ENCODE measurements at places on chromosomes 5 and 9.

DNA sequence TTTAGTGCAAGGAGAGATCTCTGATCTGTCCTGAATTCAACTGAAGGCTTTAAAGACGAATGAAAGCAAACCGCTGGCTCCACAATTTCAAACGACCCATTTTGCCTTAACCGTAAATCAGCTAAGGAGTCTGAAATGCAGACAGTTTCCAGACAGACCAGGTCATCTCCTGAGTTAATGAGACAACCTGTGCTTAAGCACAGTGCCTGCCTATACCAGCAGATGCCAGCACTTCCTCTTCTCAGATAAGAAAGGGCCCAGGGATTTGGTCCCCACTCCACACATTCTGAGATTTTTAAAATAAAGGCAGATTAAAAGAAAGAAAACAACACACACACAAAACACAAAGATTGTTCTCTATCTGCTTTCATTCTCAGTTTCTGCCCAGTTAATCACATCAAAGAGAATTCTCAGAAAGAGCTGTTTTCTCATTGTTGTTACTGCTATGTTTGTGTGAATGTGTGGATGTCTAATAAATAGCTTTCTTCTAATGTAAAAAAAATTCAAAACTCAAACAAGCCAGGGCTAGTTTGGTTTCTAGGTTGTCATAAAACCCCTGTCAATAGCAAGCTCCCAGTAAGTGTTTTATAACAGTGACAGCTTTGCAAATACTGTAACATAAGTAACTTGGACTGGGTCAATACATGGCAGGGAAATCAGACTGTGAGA, 157.7 kb upstream of the SLC24A2 start:
- DNase-seq: no peak

DNA sequence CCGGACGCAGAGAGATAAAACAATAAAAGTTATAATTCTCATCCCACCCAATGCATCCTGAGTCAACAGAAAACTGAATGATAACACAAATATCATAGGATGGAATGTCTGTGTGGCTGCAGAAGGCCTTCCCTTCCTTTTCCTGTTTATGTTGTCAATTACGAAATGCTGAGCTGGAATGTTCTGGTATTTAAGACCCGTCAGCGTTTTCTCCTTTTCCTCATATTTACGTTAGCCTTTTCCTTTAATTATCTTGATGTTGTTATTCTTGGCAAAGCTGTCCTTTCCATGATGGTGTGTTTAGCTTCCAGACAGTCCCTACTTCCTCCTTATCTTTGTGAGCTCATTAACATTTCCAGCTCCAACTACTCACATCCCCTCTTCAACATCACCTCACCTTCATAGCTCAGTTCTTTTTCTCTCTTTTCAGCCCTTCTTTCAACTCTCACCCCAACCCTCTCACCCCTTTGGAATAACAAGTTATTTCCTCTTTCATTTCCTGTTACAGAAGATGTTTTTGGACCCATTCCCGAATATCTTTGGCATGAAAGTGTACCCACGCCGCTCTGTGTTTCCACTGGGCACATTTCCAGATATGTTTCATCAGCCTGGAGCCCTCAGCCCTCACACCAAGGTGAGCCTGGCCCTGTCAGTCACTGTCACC, 221.6 kb downstream of the NR2F1-AS1 start:
- no peak for DNase-seq

DNA sequence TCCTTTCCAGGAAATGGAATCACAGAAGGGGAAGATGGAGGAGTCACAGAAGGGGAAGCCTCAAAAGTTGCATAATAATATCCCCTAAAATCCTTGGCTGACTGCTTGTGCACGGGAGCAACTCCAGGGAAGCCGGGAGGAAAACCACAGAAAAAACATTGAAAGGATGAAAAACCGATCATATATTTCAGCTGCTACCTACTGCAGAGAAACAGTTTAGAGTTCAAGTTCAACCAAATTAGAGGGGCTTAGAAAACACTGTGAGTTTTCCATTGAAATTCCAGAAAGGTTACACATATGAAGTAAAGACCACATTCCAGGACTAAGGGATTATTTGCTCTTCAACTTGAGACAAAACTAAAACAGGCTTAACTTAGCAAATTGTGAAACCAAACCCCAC, 37.6 kb upstream of the MTAP start:
- DNase-seq: no peak

- peak; percentile 13 for DNase-seq
Observed at GRCh38 chr5:159133041-159133741, 33.5 kb upstream of the EBF1 start.

- DNase-seq: no peak
Observed at GRCh38 chr9:19924080-19924479, 135.2 kb upstream of the SLC24A2 start.

- DNase-seq: no peak
Observed at GRCh38 chr9:107975426-107976010, 485.9 kb upstream of the KLF4 start.

Measured in GM12892 (cell line).